Smooth muscle cell of the coronary artery (primary cell): ENCODE measurements at places on chromosomes 13 and 19. TPM values are rescaled to one million over a fixed set of nuclear protein-coding genes. Genes with fewer than 3 reads are reported as not detected.

Gene TINCR
- under 0.01 and 0.08 TPM in 2 replicates for total RNA-seq

Gene ZNF431
- total RNA-seq: 2.8 and 7.8 TPM in 2 replicates

Gene C2CD4C
- total RNA-seq: under 0.01 TPM in 1 of 2 replicates, not detected in the other

Gene EPSTI1
- total RNA-seq: 1.1 and 3.5 TPM in 2 replicates

Gene ZNF17
- total RNA-seq: 9.1 and 18.1 TPM in 2 replicates

Gene CPT1C
- total RNA-seq: 11.7 and 21.6 TPM in 2 replicates

Gene SCEL
- total RNA-seq: not detected in 2 replicates

Gene COL5A3
- 0.38 and 4.3 TPM in 2 replicates for total RNA-seq

Gene ZNF229
- total RNA-seq: 7.1 and 16.7 TPM in 2 replicates

Gene RUBCNL
- 0.08 and 18.5 TPM in 2 replicates for total RNA-seq

Gene TIMM13
- 49.1 and 56.0 TPM in 2 replicates for total RNA-seq

Gene SIGLEC12
- total RNA-seq: not detected in 2 replicates

Gene KLHL1
- total RNA-seq: not detected in 2 replicates

Gene GPR18
- not detected in 2 replicates for total RNA-seq

Gene HCN2
- total RNA-seq: 0.30 and 1.2 TPM in 2 replicates

Gene PNMA8B
- total RNA-seq: 0.38 and 3.6 TPM in 2 replicates

Gene RFPL4A
- 0.08 TPM in 1 of 2 replicates, not detected in the other for total RNA-seq

Gene SBSN
- total RNA-seq: 0.23 and 235 TPM in 2 replicates
